Smooth muscle cell of the brain vasculature (primary cell): ENCODE measurements at places on chromosomes 4 and X.

GRCh38 chr4:99054428-99054994, 34.1 kb downstream of the ADH5 start:
- no peak for DNase-seq

DNA sequence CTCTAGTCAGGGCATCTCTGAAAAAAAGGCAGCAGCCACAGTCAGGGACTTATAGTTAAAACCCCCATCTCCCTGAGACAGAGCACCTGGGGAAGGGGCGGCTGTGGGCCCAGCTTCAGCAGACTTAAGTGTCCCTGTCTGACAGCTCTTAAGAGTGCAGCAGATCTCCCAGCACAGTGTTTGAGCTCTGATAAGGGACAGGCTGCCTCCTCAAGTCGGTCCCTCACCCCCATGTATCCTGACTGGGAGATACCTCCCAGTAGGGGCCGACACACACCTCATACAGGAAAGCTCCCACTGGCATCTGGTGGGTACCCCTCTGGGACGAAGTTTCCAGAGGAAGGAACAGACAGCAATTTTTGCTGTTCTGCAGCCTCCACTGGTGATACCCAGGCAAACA, 129.0 kb downstream of the ANXA5 start:
- no peak for DNase-seq

DNA sequence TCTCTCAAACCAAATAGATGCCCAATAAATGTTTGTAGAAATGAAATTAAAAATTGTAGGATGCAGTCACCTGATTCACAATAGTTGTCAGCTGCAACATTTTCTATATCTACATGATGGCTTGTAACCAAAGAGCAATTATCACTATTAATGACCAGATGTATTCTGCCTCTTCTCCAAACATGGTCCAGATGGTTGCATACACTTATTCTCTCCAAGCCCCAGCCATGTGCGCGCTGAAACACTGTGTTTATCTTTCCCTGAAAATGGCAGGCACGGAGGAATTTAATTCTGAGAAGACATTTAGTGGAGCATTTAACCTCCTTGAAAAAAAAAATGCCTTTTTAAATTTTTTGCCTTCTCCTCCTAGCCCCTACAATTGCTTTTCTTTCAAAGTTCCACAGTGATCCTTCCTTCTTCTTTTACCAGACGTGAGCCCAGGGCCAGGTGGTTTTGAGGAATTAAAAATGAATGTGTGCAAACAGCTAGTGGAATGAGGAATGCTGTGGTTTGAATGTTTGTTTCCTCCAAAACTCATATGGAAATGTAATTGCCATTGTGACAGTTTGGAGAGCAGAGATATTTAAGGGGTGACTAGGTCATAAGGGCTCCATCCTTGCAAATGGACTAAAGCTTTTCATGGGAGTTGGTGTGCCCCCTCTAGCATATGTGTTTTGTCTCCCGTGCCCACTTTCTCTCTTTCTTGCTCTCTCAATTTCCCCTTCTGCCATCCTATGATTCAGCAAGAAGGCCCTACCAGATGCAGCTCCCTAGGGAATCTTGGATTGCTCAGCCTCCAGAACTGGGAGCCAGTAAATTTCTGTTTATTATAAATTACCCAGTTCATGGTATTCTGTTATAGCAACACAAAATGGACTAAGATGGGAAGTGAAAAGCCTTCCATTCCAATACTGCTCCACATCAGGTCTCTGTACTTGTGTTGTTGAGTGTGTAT, 136.0 kb downstream of the GABRB1 start:
- DNase-seq = no peak

- peak; percentile 76 for DNase-seq
These were observed 189.2 kb downstream of the SHROOM3 start for GRCh38 chr4:76624241-76624681.

DNA sequence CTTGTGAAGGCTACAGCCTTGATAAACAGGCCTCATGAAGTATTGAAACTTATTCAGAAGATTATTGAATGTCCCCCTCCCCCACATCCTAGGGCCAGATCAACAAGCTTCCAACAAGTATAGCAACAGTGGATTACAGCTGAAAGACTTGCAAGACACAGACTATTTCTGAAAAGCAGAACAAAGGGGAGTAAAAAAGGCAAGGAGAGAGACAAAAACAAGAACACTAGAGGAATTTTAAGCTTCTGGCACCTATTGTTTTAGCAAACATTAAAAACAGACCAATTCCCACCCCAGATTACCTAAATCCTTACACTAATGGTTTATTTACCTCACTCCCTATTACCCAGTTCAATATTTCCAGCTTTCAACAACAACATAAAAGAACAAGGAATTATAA, 446.3 kb upstream of the FSTL5 start:
- DNase-seq = no peak

DNA sequence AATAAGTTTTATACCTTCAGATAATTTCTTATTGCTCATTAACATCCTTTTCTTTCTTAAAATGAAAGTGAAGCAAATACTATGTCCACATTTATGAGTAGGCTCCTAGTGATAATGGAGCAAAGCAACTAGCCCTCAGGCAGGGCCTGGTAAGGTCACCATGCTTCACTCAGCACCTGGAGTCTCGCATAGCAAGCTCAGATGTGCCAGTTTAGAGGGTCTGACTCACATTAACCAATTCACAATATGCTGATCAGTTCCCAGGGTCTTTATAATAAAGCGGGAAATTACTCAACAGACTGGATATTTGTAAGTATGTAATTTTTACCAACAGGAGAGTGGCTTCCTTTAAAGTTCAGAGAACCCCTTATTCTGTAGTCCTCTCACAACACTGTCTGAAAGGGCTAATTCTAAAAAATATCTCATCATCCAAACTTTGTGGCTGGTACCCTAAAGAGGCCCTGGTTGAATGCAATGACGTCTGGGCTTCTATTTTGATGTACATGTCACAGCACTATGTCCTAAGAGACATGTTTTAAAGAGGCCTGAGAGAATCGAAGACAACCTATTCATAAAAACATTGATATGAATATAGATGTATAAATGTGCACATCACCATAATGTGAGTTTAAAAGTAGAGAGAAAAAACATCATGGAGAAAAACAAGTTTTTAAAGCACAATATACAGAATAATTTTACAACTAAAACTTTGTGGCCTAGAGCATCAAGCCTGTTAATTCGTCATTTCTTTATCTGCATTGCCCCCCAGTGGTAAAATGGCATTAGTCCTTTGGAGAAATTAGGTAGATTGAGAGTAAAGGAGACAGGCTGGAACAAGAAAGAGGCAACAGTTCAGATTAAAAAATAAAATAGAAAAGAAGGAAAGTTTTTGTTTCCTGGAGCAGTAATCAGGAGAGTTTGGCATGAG, 44.3 kb downstream of the IL21 start:
- DNase-seq = no peak

DNA sequence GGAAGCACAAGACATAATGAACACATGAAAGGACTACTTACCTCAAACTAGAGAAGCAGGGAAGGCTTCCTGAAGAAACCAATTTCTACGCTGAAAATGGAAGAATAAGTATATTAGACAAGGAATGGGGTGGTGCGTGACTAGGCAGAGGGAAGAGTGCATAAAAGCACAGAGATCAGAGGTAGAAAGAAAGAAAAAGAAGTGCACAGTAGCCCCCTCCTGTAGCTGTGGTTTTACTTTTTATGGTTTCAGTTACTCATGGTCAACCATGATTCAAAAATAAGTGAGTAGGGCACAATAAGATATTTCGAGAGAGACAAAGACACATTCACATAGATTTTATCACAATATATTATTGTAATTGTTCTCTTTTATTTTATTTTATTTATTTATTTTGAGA, 934.5 kb upstream of the INTU start:
- no peak for DNase-seq

- DNase-seq = no peak
These were observed 56.4 kb upstream of the PDLIM3 start for GRCh38 chr4:185591679-185592141.

GRCh38 chr4:101958547-101958946, 168.0 kb downstream of the BANK1 start:
- DNase-seq = no peak

DNA sequence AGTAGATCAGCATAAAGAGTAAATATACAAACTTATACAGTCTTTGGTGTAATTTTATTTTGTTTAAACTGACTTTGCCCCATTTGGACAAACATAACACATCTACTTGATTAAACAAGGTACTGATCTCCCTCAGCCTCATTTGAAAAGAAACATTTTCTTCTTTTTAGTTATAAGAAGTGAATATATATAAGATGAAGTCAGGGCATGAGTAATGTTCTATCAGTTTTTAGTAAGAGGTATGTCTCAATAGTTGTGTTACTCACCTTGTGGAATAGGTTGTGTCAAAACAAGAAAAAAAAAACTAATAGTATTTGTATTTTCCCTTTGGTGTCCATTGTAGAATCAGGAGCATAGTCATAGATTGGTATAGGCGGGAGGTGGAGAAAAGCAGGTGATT, 327.4 kb downstream of the RPA4 start:
- no peak for DNase-seq

GRCh38 chrX:72105436-72105835, 26.3 kb downstream of the RTL5 start:
- no peak for DNase-seq

DNA sequence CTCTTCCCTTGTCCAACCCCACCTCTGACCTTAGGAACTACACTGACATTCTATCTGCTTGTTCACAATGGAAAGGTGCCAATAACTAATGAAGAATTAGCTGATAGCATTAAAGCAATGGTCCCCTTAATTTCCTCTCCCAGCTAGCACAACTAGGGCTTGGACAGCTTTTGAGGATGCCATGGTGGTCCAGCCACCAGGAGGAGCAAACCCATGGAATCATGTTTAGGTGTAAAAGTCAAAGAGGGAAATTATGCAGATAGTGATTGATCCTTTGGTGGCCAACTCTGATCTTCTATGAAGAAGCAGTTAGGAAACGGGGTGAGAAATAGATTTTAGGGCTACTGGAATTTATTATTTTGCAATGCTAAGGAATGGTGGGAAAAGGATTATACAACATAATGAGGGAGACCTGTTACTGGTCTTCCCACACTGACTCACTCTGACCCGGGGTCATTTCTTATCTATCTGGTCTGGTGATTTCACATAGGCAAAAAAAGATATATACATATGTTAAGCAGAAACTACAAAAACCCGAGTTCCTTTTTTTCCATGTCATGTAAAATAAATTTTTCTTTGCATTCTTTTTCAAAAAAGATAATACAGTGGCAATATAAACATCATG, 45.8 kb upstream of the FBXW7 start:
- no peak for DNase-seq

GRCh38 chr4:10732235-10732913, 47.8 kb upstream of the CLNK start:
- no peak for DNase-seq

GRCh38 chrX:108439426-108439942, at the start of gene COL4A5:
COL4A5 (plus strand) TSS chrX:108439838; CDS start chrX:108440126, 288 bp downstream.
- peak; percentile 43 for DNase-seq

- no peak for DNase-seq
These were observed 16.4 kb downstream of the DMD start for GRCh38 chrX:33194876-33195433.

DNA sequence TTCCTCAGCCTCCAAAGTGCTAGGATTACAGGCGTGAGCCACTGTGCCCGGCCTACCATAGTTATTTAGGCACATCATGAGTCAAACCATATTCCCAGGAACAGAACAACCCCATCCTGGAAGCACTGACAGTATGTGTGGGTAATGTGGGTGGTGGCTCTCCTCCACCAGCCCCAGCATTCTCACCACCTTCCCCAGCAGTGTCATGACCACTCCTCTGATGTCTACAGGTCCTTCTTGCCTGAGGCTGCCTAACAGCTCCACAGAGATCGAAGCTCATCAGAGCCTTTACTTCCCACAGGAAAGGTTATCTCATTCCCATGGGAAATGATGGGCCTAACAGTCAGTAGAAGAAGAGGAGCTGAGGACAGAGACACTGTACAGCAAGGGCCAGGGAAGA, 129.5 kb upstream of the GPC4 start:
- no peak for DNase-seq

GRCh38 chrX:33725535-33726210, 406.4 kb downstream of the FAM47A start:
- no peak for DNase-seq

DNA sequence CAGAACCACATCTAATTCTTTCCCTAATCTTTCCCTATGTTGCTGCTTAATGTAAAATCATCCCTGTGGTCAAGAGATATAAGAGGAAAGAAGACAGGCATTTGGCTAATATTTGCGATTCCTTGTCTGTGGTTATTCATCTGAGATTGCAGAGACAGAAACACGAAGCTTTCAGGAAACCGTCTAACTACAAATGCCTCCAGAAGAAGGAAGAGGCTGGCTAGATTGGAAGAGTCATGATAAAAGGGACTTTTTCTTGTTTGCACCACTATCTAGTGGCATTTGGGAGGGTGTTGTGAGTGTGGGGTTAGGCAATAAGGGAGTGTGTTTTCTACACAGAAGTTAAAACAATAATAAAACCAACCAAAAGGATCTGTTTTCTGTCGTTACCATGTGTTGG, 43.9 kb downstream of the TMEM154 start:
- DNase-seq = no peak

- no peak for DNase-seq
These were observed 120.7 kb upstream of the PPARGC1A start for GRCh38 chr4:24010573-24010972.

DNA sequence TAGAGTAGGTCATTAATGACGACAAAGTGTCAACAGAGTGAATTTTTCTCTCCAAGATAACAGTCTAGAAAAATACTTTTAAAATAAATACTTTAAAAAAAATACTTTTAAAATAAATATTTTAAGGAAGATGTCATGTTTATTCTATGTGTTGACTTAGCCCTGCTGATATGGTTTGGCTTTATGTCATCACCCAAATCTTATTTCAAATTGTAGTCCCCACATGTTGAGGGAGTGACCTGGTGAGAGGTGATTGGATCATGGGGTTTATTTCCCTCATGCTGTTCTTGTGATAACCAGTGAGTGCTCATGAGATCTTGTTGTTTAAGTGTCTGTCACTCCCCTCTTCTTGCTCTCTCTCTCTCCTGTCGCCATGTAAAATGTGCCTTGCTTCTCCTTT, 754.9 kb upstream of the SLIT2 start:
- DNase-seq = no peak

GRCh38 chrX:52574416-52575275, 57.8 kb upstream of the XAGE1B start:
- DNase-seq = peak; percentile 31

GRCh38 chr4:60992037-60992436, 208.1 kb upstream of the ADGRL3 start:
- peak; percentile 57 for DNase-seq

GRCh38 chrX:150192816-150193215, 170.3 kb upstream of the MAMLD1 start:
- no peak for DNase-seq

DNA sequence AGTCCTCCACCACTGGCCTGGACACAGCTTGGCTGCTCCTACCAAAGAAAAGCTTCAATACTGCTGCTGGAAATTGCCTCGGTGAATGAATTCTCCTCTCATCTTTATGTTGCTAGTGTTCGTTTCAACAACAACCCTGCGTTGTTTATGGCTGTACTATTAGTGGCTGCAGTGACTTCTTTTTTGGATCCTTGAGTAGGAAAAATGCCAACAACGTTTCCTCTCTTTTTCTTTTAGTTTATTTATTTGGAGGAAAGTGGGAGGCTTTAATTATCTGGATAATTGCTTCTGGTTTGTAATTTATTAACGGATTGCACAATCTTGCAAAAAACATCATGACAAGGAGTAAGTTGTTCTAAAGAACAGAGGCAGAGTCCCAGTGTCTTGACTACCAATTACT, 464.1 kb upstream of the TRAM1L1 start:
- no peak for DNase-seq
